ENCODE measurements at places on chromosomes 12 and 14.

DNA sequence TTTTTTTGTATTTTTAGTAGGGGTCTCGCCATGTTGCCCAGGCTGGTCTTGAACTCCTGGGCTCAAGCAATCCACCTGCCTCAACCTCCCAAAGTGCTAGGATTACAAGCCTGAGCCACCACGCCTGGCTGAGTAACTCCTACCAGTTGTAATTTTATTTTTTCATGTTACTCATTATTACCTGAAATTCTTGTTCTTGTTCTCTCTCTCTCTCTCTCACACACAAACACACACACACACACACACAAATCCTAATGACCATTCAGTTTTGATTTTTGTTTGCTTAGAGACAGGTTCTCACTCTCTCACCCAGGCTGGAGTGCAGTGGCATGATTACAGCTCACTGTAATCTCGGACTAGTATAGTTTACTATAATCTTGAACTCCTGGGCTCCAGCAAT, 30.2 kb downstream of the DNAL1 start:
- DNase-seq: no peak

GRCh38 chr12:93704122-93704521, 26.9 kb downstream of the CRADD start:
- DNase-seq: no peak

DNA sequence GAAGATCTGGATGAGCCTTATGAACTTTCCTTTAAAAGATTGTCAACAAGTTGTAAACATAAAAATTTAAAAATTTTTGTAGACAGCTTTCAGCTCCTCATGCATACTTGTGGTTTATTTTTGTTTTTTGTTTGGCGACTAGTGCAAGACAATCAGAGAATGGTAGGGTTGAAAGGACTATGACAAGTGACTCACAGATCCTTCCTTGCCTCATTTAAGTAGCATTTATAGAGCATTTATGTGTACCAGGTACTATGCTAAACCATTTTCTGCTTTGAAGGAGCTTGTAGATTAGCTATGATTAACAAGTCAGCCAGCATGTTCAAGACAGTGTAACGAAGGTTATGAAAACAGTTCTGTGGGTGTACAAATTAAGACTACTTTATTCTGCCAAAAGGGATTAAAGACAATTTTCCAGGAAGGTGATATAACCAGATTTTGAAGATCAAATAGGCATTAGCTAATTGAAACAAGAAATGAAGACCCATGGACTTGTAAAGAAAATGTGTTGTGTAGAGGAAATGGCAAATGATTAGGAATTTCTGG, 122.0 kb downstream of the PCNX1 start:
- no peak for DNase-seq

- DNase-seq: no peak
These were observed 501.4 kb upstream of the RGS6 start for GRCh38 chr14:71430678-71431376.

DNA sequence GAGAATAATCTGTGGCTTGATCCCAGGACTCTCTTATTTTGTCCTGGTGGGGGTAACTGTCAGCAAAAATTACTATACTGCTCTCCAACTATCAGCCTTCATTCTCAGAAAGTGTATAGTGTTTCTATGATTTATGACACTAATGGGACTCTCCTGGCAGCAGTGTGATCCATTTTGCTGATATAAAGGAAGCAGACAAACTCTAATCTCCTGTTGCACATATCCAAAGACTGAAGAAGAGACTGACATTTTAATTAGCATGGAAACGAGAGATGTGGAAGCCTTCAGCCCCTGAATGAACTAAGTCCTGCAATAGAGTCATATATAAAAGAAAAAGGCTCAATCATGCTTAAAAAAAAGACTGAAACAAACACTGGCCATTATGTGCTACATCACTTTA, 127.8 kb upstream of the SSTR1 start:
- no peak for DNase-seq

GRCh38 chr12:88300931-88301330, 158.8 kb downstream of the TMTC3 start:
- DNase-seq: no peak

DNA sequence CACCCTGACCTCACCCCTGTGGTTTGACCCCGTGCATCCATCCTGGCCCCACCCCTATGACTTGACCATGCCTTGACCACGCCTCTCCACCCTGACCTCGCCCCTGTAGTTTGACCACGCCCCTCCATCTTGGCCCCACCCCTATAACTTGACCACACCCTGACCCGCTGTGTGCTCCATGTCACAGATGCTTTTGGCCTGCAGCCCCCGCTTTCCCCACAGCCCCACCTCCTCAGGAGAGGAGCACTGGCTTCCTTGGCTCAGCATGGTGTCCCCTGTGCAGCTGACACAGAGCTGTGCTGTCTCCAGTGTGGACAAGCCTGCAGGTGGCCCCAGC, 269.9 kb upstream of the SFSWAP start:
- DNase-seq: no peak

- no peak for DNase-seq
These were observed 151.2 kb downstream of the C12orf75 start for GRCh38 chr12:105481392-105482300.

DNA sequence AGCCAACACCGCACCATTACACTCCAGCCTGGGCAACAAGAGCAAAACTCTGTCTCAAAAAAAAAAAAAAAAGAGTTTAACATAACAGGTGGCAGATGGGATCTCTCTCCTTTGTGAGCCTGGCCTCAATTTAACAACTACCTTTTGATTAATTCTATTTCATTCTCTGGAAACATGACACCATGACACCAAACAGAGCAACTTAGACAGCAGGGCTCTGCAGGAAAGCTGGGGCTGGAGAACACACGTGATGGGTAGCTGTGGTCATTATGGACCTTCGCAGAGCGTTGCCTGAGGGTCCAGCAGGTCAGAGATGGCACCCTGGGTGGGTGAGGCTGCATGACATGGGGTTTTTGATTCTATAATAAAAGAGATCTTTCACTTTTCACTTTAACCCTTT, 1.7 kb upstream of the DGLUCY start:
- no peak for DNase-seq

- DNase-seq: no peak
These were observed 64.3 kb downstream of the PDE6H start for GRCh38 chr12:15037091-15037687.

DNA sequence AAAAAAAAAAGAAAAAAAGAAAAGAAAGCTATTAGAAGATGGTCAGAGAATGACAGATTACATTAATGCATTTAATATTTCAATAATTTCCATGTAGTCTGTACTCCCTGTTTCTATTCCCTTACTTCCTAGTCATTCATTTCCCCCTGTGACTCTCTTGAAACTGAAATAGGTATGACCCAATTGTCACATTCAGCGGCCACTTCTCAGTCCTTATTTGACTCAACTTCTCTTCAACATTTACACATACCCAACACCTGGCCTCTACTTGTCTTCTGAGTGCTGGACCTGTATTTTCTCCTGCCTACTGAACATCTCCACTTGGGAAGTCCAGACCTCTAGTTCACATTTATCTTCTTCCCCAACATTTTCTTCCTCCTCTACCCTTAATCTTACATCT, 7.2 kb downstream of the EEA1 start:
- no peak for DNase-seq

- DNase-seq: peak; percentile 11
These were observed 28.7 kb upstream of the CPNE8 start for GRCh38 chr12:38934078-38934584.

- DNase-seq: peak; percentile 50
These were observed 11.1 kb upstream of the NINJ2 start for GRCh38 chr12:674272-674781.

DNA sequence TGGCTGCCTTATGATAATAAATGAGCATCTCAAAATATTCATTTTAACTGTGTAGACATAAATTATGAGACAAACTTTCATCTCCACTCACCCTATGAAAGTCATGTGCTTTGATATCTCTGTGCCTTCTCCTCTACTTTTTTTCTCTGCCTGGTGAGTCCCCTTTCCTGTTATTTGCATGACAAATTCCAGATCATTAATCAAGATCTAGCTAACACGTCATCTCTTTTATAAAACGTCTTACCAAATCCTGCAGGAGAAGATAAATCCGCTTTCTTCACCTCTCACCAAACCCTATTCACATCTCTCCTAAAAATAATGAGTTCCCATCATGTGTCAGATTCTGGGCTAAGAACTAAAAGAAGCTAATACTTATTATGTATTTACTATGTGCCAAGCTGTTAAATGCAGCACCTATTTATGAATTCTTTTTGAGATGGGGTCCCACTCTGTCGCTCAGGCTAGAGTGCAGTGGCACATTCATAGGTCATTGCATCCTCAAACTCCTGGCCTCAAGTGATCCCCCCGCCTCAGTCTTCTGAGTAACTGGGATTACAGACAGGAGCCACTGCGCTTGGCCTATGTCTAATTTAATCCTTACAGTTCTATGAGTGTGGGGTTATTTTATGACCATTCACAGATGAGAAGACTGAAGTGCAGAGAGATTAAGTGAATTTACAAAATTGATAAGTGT, 26.7 kb downstream of the SPX start:
- DNase-seq: no peak

DNA sequence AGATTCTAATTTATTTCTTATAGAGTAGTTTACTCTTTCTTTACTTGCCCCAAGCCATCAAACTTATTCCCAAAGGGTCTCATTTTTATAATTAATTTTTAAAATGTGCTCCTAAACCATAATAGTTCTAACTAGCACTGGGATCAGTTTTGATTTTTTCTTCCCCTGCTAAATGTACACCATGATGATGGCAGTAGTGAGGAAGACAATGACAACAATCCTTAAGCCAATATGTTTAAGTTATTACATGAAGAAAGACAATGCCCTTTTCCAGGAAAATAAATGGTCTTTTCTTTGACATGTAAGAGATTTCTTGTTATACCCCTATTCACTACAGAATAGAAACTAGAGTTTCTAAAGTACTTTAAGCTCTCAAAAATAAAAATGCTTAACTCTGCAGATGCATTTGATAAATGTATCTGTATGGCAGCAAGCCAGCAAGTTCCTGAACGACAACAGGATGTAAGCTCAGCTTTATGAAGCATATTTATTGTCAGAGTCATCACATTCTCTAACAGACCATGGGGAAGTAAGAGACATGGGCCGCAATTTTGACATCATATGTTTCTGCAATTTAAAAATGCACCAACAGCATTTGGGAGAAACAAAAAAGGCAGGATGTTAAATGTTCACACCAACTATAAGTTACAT, 36.0 kb upstream of the SNX6 start:
- no peak for DNase-seq

- DNase-seq: peak; percentile 28
These were observed 4.8 kb downstream of the ASCL4 start for GRCh38 chr12:107779077-107779831.

GRCh38 chr12:14853961-14854360, 10.6 kb upstream of the ART4 start:
- DNase-seq: no peak

GRCh38 chr14:54709444-54709843, 142.5 kb downstream of the SAMD4A start:
- DNase-seq: no peak

DNA sequence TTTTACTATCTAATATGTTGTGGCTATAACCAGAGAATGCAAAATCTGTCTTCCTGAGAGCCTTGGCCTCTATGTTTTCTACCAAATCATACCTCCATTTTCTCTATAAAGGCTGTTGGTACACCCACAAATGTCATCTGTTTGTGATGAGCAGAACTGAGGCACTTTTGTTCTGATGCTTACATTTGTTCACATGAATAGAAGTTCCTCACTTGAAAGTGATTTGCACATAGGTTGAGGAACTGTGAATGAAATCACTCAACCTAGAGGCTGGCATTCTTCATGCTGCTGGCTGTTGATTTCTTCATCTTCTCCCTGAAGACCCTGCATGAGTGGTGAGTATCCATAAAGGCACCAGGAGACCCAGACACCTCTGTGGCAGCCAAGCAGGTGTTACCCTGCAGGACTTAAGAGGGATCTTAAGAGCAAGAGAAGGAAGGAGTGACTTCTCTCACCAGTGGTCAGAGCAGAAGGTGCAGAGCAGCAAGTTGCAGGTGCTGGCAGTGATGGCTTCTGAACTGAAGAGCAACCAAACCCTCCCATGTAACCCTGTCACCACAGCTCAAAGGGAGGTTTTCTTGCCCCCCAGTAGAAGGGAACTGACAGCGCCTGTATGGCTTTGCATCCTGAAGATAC, 110.3 kb downstream of the HMGA2 start:
- no peak for DNase-seq

DNA sequence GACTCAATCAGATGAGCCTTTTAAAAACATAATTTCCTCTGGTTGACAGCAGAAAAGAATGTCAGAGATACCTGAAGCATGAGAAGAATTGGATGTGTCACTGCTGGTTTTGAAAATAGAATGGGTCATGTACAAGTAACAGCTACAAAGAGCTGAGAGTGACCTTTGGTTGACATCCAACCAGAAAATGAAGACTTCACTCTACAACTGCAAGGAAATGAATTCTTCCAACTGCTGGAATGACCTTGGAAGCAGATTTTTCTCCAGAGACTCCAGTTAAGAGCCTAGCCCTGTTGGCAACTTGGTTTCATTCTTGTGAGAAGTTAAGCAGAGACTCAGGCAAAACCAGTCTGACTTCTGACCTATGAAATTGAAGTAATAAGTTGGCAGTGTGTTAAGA, 505.9 kb downstream of the SLC16A7 start:
- no peak for DNase-seq
